ENCODE measurements at places on chromosomes 16 and 17.
A peak's percentile ranks its signal among the peaks of the same experiment; 100 is the strongest.

GRCh38 chr16:85586380-85587104 lies 26.6 kb upstream of the GSE1 start:
- DNase-seq = no peak

DNA sequence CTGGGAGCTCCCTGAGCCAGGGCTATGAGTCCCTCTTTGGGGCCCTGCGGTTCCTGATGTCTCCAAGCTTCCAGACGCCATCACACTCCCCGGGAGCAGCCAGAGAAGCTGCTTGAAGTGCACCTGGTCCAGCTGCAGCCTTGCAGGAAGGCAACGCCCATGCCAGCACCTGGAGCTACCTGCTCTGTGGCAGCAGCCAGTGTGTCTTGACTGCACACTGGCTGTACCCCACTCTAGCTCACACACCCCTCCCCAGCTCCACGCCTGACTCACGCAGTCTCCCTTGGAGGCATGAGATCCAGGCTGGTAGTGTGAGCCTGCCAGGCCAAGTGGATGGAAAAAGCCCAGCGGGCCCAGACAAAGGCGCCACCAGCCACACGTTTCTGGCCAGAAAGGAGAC lies 63.3 kb downstream of the USP32 start:
- no peak for DNase-seq

DNA sequence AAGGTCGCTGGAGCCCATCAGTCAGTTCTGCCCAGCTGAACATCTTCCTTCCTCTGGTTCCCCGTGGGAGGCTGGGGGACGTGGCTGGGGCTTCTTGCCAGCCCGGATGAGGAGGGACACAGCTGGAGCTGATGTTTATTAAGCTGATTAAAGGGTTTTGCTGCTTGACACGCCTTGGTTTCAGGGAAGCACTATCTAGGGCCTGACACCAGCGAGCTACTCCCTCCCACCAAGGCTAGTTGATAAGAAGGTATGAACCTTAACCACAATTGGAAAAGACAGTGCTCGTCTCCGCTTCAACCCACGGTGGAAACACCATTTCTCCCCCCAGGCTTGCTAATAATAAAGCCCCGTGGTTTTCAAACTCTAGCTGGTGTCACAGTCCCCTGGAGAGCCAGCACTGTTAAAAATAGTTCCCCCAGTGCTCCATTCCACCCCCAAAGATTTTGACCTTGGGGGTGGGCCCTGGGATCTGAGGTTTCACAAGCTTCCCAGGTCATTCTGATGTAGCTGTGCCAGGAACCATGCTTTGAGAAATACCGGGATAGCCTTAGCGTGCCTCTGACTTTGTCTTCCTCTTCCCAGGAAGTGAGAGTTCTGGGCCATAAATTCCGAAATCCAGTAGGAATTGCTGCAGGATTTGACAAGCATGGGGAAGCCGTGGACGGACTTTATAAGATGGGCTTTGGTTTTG lies 5.5 kb downstream of the DHODH start:
- DNase-seq = no peak

DNA sequence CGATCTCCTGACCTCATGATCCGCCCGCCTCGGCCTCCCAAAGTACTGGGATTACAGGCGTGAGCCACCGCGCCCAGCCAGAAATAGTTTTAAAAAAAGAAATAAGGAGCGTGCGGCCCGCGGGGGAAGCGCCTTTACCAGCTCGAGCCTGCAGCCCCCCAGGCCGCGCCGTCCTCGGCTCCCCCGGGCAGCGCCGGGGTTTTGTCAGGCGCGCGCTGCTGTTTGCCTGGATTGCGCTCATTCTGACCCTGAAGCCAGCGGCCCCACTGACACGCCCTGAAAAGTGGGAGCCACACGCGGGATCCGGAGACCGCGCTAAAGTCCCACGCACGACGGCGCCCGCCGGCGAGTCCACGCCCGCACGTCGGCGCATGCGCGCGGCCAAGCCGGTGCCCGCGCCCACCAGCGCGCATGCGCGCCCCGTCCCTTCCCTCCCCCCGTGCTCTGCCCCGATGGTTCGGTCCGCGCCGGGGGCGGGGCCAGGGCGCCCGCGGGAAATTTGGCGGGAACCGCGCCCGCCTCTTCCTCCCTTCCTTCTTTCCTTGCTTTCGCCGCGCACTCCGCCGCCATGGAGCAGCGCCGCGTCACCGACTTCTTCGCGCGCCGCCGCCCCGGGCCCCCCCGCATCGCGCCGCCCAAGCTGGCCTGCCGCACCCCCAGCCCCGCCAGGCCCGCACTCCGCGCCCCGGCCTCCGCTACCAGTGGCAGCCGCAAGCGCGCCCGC lies at the start of gene CDT1:
Gene CDT1, plus strand, starts transcription at position 526 of the 724 bp plus-strand sequence. Its CDS starts 43 bp downstream, at position 569.
- peak; percentile 87 for DNase-seq

DNA sequence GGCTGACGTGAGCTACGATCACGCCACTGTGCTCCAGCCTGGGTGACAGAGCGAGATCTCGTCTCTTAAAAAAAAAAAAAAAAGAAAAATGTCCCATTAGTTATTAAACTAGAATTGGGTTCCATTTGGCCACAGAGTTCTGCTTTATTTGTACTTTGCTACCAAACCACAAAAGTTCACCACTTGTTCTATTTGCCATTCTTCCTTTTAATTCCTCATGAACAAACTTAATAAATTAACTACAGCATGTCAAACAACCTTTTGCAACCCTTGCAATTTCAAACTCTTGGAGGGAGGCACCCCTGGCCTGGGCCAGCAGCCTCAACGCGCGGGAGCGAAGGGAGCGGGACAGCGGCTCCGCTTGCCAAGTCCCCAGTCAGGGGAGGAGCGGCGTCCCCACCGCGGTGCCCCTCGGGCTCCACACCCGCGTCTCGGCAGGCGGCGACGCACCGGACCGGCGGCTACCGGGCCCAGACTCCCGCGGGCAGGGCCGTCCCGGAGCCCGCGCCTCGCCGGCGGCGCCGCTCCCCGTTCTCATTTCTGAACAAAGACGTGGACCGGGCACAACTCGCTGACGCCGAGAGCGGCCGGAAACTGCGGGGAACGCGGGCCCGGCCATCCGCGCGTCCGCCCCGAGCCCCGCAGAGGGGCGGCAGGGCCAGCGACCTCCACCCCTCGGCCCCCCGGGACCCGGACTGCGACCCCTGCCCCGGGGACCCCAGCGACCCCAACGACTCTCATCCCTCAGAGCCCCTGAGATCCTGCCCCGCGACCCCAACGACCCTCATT lies 775 bp downstream of the CYTH1 start:
- DNase-seq = peak; percentile 14

- DNase-seq = no peak
These were observed 21.0 kb upstream of the RBFOX3 start for GRCh38 chr17:79631640-79632431.

- DNase-seq = no peak
These were observed 15.1 kb downstream of the SOCS1 start for GRCh38 chr16:11240636-11241473.

DNA sequence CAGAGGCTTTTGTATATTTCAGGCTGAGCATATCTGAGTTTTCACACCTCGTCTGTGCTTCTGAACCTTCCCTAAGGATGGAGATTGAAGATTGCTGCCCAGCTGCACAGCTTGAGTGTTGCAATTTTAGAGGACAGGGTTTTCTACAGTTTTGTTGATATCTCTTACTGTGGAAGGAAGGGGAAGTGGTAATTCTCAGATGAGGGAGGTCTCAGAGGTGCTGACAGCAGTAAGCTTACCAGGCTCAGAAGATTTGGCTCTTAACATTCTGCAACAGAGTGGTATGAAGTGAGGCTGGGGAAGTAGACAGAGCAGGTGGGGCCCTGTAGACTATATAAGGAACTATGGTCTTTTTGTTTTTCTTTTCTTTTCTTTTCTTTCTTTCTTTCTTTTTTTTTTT lies 45.8 kb upstream of the ARHGAP17 start:
- no peak for DNase-seq

DNA sequence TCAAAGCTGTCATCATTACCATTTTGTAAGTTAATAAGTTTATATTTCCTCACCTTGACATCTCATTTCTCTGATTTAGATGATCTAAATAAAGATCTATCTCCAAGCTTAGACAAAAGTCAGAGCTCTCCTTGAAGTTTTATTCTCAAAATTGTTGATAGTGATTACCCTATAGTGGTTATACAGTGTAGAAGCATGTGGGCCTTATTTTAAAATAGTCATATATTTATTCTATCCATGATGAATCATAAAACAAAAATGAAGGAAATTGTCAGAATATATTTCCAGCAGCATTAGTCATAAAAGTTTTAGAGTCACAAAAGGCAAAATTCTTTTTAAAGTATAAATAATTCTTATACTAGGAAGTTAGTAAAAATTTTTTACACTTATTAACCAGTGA lies 49.0 kb downstream of the RHOT1 start:
- DNase-seq = no peak

DNA sequence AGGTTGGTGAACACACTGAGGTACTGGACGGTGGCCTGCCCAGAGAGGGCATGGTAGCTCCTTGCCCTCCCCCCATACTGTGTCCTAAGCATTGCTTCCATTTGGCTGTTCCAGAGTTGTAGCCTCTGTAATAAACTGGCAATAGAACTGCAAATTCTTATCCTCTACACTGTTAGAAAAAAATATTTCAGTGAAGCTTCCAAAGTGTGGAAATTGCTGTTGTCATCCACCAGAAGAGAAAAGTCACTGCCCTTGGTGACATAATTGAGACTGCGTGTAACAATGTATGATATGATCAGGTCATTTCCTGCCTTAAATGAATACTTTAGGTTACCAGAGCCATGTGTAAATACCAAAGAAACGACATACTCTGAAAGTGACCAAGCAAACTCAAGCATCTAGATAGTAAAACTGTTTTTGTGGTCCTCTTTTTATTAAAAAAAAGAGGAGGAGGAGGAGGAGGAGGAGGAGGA lies 65.9 kb downstream of the CEP95 start:
- DNase-seq = no peak

- DNase-seq = peak; percentile 33
These were observed 1.2 kb downstream of the GNA13 start for GRCh38 chr17:65055280-65055707.

- DNase-seq = peak; percentile 44
These were observed at the start of gene CACNB1 for GRCh38 chr17:39197380-39198185. Gene CACNB1 (minus strand): TSS chr17:39197669. CDS start chr17:39197495, 174 bp downstream.

GRCh38 chr16:55115506-55115905 lies 184.8 kb downstream of the IRX5 start:
- DNase-seq = no peak

GRCh38 chr16:25855063-25855462 lies 163.3 kb downstream of the HS3ST4 start:
- no peak for DNase-seq

GRCh38 chr17:79001190-79002020 lies 8.2 kb downstream of the CANT1 start:
- no peak for DNase-seq

DNA sequence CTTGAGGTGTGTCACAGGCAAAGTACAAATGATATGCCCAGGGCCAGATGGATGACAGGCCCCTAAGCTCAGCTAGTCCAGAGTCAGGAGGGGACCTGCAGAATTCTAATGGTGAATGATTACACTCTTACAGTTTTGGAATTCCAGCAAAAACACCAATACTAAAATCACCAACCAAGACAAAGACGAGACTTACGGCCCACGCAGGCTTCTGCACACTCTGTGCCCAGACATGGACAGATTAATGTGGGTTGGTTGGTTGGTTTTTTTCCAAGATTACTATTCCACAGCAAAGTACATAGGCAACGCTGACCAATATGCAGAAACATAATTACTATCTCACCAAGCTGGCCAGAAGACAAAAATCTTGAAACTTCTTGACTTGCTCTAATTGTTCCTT lies 9.7 kb downstream of the ADCY9 start:
- DNase-seq = no peak

DNA sequence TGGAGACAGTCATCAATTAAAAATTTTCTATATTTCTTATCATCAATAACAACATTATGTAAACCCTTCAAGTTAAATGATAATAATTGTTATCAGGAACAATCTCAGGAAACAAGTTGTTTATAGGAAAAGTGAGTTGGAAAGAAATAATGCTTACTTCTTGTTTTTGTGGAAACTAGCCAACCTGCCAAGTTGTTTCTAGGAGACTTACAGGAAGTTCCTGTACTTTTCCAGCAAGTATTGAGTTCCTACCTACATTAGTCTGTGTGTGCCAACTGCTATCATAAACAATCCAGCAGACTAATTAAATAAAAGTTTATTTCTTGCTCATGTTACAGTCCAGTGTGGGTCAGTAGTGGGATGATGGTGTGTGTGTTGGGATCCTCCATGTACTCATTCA lies 1.6 kb upstream of the CCL14 start:
- DNase-seq = no peak

- DNase-seq = no peak
These were observed 37.7 kb downstream of the LYRM9 start for GRCh38 chr17:27855454-27855853.

- no peak for DNase-seq
These were observed 21.1 kb downstream of the TMC6 start for GRCh38 chr17:78107457-78107856.

DNA sequence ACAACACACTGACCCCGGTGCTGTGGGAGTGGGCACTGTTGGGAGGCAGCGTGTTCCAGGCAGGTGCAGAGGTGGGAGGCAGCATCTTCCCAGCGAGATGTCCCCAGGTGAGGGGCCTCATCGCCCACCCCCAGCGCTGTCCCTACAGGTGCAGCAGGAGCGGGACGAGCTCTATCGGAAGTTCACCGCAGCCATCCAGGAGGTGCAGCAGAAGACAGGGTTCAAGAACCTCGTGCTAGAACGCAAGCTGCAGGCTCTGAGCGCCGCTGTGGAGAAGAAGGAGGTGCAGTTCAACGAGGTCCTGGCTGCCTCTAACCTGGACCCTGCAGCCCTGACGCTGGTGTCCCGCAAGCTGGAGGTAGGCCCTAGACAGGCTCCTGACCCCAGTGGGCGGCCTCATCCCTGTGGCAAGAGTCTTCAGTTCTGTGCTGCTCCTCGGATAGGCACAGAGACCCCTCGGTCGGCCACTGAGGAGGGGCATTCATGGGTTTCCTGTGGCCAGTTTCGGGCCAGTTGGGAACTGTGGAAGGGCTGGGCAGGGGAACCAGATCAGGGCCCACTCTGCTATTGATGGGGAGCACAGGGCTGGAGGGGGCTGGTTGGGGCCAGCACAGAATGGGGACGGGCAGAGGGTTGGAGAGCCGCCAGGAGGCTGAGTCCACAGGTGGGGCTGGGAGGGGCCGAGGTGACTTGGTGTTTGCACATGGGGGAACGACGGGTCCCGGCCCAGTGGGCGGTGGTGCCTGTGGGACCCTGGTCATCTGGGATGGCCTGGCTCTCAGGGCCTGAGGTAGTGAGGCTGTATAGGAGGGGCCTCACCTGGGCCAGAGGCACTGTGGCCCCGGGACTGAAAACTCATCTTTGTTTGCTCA lies 21.1 kb upstream of the DBNDD1 start:
- no peak for DNase-seq

DNA sequence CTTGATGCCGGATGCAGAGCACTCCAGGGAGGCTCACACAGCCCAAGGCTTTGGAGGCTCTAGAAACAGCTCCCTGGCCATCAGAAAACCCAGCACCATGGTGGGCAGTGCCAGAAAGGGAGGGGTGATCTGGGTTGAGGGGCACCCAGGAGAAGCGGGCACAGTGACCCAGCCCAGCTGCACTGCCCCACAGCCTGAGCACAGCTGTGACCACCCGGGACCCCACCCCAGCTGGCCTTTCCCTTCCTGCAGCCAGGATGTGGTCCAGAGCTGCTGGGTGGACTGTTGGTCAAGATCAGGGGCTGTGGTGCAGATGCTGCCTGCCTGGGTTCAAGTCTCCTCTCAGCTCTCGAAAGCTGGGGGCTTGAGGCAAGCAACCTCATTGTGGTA lies 223.1 kb downstream of the ZNF423 start:
- no peak for DNase-seq

Measured in HT-29 (cell line).